T-cell (primary cell): ENCODE measurements at places on chromosomes 2 and 18. TPM values are rescaled to one million over a fixed set of nuclear protein-coding genes. Genes with fewer than 3 reads are reported as not detected.

DNA sequence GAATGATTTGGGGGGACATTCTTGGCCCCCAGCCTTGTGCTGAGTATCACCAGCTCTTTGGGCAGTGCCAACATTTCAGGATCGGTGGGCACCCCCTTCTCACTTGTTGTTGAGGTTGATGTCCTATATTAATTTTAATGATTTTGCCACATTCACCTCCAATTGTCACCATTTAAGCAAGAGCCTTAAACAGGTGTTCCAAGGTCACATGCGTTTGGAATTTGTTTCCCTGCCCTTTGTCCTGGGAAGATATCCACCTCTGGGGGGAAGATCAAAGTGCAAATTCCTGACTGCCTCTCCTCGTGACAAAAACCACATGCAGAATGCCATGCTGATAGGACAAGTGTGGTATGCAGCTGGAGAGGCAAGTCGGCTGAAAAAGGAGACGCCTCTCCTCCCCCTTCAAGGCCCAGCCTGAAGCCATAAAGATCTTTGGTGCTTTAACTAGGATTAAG lies 72.5 kb upstream of the ID2 start:
- H3K27ac ChIP-seq, result no peak overlapping the region
- no peak overlapping the region for H3K4me3 ChIP-seq
- H3K36me3 ChIP-seq, result no peaks in the 10 kb centered on the region

DNA sequence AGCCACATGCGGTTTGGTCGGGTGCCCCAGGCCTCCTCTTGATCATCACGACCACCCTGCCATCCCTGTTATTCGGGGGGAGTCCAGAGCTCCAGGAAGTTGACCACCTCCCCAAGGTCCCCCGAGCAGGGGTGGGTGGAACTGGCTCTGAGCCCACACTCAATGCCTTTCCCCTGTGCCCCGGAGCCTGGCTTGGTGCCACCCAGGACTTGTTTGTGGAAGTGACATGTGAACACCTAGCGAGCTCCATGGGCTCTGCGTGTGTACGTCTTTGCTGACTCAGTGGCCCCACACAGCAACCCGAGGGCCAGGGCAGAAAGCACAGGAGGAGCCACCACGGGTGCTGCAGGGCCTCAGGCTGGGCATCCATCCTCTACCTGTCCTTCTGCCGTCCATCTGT lies 32.5 kb downstream of the ODC1 start:
- H3K27me3 ChIP-seq, result no peaks in the 10 kb centered on the region
- H3K27ac ChIP-seq, result no peak overlapping the region
- no peak overlapping the region for H3K4me3 ChIP-seq
- peaks cover 28% of the 10 kb centered on the region for H3K36me3 ChIP-seq

DNA sequence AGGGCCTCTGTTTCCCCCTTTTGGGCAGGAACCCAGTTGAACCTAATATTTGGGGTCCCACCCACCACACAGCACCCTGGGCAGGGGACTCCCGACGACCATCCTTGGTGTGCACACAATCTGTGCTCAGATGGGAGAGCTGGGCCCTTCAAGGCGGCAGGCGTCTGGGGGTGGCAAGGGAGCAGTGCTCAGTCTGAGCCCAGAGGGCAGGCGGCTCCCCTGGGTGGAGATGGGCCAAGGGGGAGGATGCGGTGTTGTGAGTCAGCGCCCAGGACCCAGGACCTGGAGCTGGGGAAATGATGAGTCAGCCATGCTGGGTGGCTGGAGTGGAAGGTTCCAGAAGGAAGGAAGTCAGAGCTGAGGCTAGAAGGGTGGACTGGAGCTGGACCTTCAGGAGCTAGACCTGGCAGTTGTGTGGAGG lies 3.8 kb downstream of the PROM2 start:
- H3K4me1 ChIP-seq, result no peaks in the 10 kb centered on the region
- no peaks in the 10 kb centered on the region for H3K36me3 ChIP-seq
- no peak for DNase-seq
- H3K4me3 ChIP-seq, result no peak overlapping the region
- no peaks in the 10 kb centered on the region for H3K27me3 ChIP-seq
- H3K27ac ChIP-seq, result no peak overlapping the region

DNA sequence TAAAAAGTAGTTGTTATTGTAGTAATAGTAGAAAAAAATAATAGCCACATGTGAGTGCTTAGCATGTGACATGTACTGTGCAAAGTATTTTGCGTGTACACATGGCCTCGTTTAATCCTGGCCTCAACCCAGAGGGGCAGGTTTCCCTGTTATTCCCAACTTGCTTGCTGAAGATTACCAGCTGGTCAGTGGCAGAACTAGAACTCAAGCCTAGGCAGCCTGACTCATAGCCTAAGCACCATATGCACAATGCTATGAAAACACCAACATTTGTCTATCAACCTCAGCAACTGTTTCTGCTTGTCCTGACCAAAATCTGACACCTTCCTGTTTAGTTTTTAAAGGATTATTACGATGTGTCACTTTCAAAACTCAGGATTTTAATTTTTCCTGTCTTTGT lies 234.9 kb upstream of the SMAD7 start:
- H3K36me3 ChIP-seq, result no peaks in the 10 kb centered on the region
- H3K27me3 ChIP-seq, result no peaks in the 10 kb centered on the region
- no peak overlapping the region for H3K27ac ChIP-seq
- H3K4me3 ChIP-seq, result no peak overlapping the region

- no peak overlapping the region for H3K27ac ChIP-seq
- no peaks in the 10 kb centered on the region for H3K4me1 ChIP-seq
- H3K4me3 ChIP-seq, result no peak overlapping the region
- H3K36me3 ChIP-seq, result no peaks in the 10 kb centered on the region
- no peaks in the 10 kb centered on the region for H3K27me3 ChIP-seq
These were observed 152.7 kb upstream of the MYO3B start for GRCh38 chr2:170025223-170025622.

- DNase-seq, result no peak
- H3K27ac ChIP-seq, result no peak overlapping the region
- no peak overlapping the region for H3K4me3 ChIP-seq
- no peaks in the 10 kb centered on the region for H3K36me3 ChIP-seq
- H3K4me1 ChIP-seq, result peaks cover 7% of the 10 kb centered on the region
These were observed 21.0 kb upstream of the EDAR start for GRCh38 chr2:109009920-109010610.

- no peak for DNase-seq
- no peaks in the 10 kb centered on the region for H3K27me3 ChIP-seq
- H3K4me1 ChIP-seq, result no peaks in the 10 kb centered on the region
- no peaks in the 10 kb centered on the region for H3K36me3 ChIP-seq
These were observed 329.9 kb downstream of the HRH4 start for GRCh38 chr18:24790347-24790746.

DNA sequence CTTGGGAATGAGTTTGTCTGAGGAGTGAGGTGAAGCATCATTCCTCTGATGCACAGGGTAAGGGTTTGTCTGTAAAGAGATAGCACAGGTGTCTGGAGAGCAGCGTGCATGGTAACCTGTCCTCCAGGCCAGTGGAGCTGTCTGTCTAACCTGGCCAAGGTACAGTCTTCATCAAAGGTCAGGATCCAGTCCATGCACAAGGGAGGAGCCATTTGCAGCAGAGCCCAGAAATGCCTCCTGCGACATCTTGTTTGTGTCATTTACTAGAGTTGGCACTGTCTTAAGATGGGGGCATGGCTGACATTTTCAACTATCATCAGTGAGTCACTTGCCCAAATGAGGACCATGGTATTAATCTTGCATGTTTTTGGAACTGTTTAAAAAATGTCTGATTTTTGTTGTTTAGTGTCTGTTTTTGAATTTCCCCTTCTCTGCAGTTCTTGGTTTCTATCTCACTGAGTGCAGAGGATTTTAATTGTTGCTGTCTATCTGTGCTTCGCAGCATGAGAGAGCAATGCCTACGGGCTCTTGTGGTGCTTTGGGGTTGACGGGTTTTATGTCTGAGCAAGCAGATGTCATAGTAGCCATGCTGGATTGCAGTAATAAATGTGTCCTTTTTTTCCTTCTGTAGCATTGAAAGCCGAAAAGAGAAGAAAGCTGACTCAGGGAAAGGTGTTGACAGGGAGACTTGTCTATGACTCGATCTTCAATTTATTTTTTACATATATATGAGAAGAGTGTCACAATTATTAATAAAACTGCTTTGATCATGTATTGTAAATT lies 91.3 kb downstream of the DPP4 start:
- no peak for DNase-seq
- no peak overlapping the region for H3K27ac ChIP-seq
- H3K4me1 ChIP-seq, result peaks cover 5% of the 10 kb centered on the region
- no peak overlapping the region for H3K4me3 ChIP-seq

- no peaks in the 10 kb centered on the region for H3K27me3 ChIP-seq
- peaks cover 80% of the 10 kb centered on the region for H3K4me1 ChIP-seq
- DNase-seq, result no peak
- peaks cover 10% of the 10 kb centered on the region for H3K36me3 ChIP-seq
- peak overlapping the region; percentile 76 for H3K27ac ChIP-seq
These were observed 68.6 kb downstream of the DGKD start for GRCh38 chr2:233422649-233423551.

DNA sequence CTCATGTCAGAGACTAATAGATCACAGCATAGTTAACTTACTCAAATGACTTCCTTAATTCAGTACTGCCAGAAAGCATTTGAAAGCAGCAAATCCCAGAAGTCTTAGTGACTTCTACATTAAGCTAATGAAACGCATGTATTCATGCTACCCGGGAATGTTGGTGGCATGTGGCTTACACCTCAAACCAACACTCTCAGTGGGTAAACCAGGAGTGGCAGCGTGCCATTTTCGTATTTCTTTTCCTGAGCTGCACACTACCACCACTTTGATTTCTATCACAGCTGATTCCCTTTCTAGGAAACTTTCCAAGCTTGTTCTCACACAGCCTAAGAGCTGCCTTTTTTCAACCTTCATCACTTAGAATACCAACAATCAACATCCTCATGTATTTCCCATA lies 646.6 kb downstream of the NRXN1 start:
- no peaks in the 10 kb centered on the region for H3K4me1 ChIP-seq
- H3K36me3 ChIP-seq, result no peaks in the 10 kb centered on the region
- no peak for DNase-seq
- H3K27ac ChIP-seq, result no peak overlapping the region
- no peaks in the 10 kb centered on the region for H3K27me3 ChIP-seq

DNA sequence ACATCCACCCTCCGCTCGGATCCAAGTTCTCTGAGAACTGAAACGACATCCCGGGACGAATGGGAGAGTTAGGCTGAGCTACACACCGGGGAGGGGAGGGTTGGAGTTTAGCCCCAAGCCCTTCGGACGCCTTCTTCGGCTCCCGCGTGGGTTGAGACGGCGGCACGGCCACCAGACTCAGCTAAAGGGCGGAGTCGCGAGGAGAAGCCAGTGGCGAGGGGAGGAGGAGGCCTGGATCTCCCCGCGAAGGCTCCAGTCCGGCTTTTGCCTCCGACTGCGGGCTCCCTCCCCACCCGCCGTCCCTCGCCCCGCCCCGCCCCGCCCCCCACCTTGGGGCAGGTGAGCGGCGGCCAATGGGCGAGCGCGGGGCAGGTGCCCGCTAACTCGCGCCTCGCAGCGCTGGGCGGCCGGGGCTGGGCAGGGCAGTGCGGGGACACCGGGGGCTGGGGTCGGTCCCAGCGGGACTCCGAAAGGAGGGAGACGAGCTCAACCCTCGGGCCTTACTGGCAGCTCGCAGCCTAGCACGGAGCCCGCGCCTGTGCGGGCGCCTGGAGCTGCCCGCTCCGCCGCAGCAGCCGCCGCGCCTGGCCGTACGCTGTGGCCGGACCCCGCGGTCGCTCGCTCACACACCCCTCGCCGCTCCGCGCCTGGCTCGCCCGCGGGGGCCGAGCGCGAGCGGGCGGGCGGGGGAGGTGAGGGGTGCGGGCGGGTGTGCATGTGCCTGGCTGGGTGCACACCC lies at the start of gene EMX1:
TSS of gene EMX1 (plus strand) at position 382 of the 739 bp plus-strand sequence. CDS start at position 716, 334 bp downstream.
- H3K36me3 ChIP-seq, result no peaks in the 10 kb centered on the region
- DNase-seq, result no peak
- peak within 1 kb of the TSS; percentile 83 for H3K4me3 ChIP-seq
- peaks cover 83% of the 10 kb centered on the region for H3K27me3 ChIP-seq
- peaks cover 8% of the 10 kb centered on the region for H3K4me1 ChIP-seq

- peaks cover 6% of the 10 kb centered on the region for H3K27me3 ChIP-seq
- no peaks in the 10 kb centered on the region for H3K4me1 ChIP-seq
- no peak overlapping the region for H3K27ac ChIP-seq
- no peak overlapping the region for H3K4me3 ChIP-seq
- no peaks in the 10 kb centered on the region for H3K36me3 ChIP-seq
- DNase-seq, result no peak
These were observed 160.2 kb upstream of the NDUFV2 start for GRCh38 chr18:8942021-8942908.

DNA sequence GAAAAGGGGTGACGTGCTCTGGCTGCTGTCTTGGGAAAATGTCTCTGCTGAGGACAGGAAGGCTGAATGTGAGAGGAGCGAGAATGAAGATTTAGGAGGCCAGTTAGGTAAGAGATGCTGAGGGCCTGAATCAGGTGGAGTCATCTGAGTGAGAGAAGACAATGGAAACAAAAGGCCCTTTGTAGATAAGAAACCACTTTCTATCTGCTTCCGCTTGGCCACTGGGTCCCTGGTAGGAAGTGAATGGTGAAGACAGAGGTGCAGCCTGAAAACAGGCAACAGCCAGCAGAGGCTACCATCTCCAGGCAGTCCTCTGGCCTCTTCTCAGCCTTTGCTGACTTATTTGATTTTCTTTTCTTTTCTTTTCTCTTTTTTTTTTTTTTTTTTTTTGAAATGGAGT lies 374.0 kb upstream of the SLC14A2 start:
- DNase-seq, result no peak
- no peak overlapping the region for H3K4me3 ChIP-seq
- no peaks in the 10 kb centered on the region for H3K36me3 ChIP-seq
- no peaks in the 10 kb centered on the region for H3K27me3 ChIP-seq
- no peak overlapping the region for H3K27ac ChIP-seq

DNA sequence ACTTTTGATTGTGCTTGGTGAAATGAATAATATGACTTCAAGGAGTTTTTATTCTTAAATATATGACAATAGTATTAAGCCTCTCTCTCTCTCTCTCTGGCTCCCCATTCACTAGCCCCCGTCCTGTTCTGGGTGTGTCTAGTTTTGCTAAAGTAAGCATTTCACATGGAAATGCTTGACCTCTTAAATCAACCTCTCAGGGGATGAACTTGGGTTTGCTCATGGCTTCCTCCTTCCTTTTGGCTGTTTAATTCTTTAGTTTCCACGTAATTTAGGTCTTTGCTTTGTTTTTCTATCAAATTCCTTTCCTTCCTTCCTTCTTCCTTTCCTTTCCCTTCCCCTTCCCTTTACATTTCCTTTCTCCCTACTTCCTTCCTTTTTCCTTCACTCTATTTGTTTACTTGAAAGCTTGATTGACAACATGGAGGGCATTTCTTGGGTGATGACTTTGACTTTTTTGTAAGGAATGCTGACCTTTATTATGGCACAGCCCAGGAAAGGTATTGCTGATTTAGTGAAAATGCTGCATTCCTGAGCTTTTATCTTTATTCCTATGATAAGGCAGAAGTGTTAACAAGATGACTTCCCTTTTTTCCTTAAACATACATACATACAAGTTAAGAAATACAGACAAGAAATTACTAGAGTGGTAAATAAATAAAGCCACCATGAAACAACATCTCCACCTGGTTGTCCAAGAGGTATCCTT lies 3.6 kb downstream of the DPP4 start:
- no peaks in the 10 kb centered on the region for H3K36me3 ChIP-seq
- no peak overlapping the region for H3K27ac ChIP-seq
- no peak overlapping the region for H3K4me3 ChIP-seq
- peaks cover 11% of the 10 kb centered on the region for H3K27me3 ChIP-seq
- peaks cover 12% of the 10 kb centered on the region for H3K4me1 ChIP-seq
- DNase-seq, result no peak

The RGPD6 gene
- total RNA-seq, result 19.0 TPM

The IL1RL1 gene
- 1.4 TPM for total RNA-seq

The CCDC148 gene
- total RNA-seq, result not detected

The MAP3K19 gene
- total RNA-seq, result not detected

The SLC14A1 gene
- total RNA-seq, result 2.2 TPM

The RBM44 gene
- 2.3 TPM for total RNA-seq
